Cortex of kidney (tissue), 1 donor: ENCODE measurements at places on chromosomes 6 and 20.

DNA sequence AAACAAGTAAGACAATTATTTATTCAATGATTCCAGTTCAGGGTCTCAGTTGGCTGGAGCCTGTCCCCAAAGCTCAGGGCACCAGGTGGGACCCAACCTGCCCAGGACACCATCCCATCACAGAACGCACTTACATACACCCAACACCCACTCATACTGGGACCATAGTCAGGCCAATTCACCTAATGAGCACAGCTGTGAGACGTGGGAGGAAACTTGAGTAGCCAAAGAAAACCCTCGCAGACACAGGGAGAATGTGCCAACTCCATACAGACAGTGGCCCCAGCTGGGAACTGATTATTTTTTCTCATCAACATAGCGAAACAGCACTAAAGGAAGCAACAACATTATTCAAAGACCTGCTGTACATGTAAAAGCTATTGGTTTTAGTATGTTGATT, 58.6 kb upstream of the DOK5 start:
- no peak for DNase-seq

- no peak for DNase-seq
Observed at GRCh38 chr6:34102696-34103095, 43.2 kb downstream of the GRM4 start.

GRCh38 chr6:154390034-154390433, 33.4 kb upstream of the IPCEF1 start:
- no peak for DNase-seq

DNA sequence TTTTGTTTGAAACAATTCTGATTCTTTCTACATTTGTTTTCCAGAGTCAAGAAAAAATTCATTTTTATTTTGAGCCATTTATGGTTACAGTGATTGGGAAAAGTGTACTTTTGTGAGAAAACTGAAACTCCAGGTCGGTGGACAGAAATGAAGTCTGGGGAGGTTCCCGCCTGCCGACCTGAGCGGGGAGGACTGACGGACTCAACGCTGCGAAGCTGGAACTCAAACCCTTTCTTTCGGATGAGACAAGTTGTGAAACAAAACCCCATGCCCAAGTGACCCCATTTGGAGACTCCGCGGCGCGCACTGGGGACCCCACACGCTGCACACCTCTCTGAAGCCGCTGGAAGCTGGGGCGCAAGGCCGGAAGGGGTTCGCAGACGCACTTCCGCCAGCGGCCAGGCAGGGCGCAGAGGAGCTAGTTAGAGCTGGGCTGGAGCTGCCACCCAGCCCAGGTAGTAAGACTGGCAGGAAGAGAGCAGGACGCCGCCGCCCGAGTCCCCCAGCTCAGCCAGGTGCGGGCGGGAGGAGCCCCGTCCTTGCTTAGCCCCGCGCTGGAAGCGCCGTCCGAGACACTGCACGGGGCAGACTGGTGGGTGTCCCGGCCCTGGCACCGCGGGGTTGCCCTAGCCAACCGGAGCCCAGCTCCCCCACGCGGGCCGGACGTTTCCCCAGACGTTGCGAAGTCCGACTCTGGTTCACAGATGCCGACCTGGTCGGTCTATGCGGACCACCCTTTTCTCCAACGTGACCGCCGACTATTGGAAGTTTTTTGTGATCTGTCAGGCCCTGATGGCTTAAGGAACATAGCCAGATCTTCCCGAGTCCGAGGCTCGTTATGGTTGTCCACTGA, 19.8 kb upstream of the ZSCAN16 start:
- DNase-seq = no peak

DNA sequence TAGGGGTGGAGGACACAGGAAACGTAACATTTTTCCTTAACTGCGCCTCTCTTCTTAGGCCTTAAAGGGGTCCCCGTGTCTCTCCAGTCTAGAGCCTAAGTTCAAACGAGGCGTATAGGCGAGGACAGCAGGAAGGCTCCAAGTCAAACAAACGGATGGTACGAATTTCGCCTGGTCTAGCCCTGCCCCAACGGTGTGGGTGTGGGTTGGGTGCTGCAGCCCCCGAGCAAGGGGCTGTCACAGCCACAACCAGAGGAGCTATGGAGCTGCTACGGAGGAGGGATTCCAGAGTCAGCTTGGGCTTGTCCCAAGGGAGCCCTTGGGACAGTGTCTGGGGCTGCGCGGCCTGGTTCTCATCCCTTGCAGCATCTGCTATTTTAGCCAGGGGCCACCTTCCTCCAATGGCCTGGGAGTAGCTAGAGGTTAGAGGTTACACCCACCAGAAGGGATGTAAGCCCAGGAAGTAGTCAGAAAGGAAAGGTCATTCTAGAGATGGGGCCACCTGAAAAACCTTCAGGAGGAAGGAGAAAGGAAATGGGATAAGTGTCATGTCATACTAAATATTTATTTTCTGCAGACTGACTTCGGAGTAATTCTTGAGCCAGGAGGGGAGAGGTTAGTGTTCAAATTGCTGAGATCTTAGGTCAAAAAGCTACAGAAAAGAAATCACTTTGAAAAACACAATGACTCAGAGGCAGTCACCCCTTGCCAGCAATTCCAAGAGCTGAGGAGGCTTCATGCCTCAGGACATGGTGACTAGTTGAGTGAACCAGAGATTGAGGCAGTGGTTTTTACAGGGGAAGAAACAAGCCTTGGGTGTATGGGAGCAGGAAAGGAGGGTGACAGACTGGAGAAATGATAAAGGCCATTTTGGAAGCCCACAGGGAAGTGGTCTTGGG, 21.7 kb downstream of the VPS52 start:
- DNase-seq = no peak

- no peak for DNase-seq
Observed at GRCh38 chr6:137277971-137278637, 58.9 kb upstream of the IFNGR1 start.

DNA sequence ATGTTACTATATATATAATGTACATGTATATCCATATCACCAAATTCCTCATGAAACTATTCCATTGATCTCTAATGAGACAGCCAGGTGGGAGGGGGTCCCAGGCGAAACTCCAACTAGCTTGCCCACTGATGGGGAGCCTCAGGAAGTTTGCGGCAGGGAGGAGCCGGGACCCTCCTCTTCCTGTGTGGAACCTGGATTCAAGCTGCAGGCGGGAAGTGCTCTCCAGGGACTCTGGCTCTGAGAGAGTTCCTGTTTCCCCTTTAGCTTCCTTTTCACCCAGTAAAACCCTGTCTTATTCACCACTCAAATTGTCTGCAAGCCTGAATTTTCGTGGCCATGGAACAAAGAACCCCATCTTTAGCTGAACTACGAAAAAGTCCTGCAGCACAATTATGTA, 152.2 kb downstream of the OPN5 start:
- DNase-seq = no peak

GRCh38 chr6:132998418-132998817, 184.0 kb downstream of the RPS12 start:
- no peak for DNase-seq

DNA sequence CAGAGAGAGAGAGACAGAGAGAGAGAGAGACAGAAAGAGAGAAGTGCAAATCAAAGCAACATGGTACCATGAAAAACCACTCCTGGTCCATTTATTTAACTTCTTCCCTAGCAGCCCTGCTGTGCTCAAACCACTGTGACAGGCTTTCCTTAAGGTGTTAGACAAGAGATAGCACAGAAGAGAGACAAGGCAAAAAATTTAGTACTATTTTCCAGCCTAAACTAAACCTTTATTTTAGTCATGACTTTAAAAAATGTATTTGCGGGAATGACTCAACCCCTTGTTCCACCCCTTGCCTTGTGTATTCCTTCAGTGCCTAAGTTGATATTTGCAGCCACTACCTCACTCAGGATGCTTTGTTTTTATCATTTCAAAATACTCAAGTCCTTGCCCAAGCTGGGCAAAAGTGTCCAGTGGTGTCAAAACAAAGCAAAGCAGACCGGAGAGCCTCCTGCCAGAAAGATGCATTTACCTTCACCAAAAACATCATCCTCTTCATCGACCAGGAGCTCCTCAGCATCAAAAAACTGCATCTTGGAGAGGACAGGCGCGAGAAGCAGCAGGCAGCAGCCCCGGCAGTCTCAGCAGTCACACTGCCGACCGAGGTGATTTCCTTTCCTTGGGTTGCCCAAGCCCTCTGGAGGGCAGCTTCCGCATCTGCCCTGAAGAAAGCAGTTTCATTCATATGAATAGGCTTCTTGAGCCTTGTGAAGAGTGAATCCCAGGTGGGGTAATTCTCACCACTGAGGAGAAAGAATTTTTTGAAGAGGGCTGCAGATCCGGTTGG, at the start of gene RIPOR2:
TSS of gene RIPOR2 (minus strand) at position 595 of the 787 bp plus-strand sequence. CDS start at position 533, 62 bp downstream.
- DNase-seq = no peak

GRCh38 chr6:47360388-47360787, 50.7 kb upstream of the TNFRSF21 start:
- no peak for DNase-seq

DNA sequence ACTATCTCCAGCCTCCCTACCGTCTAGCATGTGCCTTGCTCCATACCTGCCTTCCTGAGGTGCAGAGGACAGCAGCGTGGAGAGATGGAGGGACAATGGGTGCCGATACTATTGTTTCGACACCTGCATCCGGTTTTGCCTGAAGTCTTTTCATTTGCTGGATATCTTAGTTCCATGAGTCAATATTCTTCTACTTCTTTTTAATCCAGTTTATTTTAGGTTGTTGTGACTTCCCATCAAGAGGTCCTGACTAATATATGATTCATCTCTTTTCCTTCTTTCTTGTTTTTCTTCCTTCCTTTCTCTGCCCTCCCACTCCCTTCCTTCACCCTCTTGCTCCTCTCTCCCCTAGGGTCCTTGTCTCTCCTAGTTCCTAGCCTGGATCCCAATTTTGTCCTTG, 91.4 kb downstream of the CDH26 start:
- no peak for DNase-seq

- no peak for DNase-seq
Observed at GRCh38 chr6:150201772-150202329, 59.0 kb downstream of the PPP1R14C start.

DNA sequence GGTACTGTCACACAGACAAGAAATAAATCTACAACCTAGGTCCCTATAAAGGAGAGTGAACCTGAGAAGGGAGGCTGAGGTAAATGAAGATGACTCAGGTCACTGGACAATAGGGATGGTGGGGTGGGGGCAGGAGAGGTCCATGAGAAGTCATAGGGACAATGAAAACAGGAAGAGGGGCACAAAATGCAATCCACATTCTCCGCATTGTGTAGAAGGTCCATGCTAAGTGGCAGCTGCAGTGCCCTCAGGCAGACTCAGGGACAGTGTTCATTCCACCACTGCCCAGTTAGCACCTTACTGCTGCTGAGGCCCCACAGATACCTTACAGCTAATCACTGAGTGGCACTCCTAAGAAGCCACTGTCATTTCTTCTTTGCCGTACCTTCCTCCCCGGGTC, 156.8 kb downstream of the RCAN2 start:
- DNase-seq = no peak

- no peak for DNase-seq
Observed at GRCh38 chr6:71706523-71706922, 179.8 kb upstream of the RIMS1 start.

DNA sequence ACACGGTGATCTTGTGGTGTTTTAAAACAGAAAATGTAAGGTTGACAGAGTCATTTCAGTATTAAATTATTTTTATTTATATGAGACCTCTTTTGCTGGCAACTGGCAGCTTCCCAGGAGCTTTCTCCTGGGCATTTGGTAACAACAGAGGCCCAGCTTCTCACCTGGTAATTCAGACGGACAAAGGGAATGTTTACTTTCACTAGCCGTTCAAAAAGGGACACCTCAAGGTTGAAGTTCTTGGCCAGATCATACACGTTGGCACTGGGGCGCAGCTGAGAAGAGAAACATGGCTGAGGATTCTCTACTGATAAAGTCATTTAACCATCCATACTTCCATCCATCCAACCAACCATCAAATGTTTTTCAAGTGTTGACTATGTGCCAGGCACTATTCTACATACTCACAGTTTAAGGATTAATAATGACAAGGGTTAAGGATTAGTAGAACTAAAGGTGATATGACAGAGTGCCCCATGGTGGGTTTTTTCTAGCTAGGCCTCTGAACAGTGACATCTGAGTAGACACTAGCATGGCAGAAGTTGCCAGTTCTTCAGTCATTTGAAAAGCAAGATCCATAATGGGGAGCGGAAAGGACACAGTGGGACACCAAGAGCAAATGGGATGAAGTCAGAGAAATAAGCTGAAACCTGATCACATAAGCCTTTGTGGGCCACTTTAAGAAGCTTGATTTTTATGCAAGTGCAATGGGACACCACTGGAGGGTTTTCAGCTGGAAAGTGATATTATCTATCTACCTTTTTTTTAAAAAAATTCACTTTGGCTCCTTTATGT, 25.1 kb downstream of the ZNFX1 start:
- DNase-seq = no peak

- DNase-seq = no peak
Observed at GRCh38 chr6:170438402-170438753, 114.7 kb downstream of the PSMB1 start.

DNA sequence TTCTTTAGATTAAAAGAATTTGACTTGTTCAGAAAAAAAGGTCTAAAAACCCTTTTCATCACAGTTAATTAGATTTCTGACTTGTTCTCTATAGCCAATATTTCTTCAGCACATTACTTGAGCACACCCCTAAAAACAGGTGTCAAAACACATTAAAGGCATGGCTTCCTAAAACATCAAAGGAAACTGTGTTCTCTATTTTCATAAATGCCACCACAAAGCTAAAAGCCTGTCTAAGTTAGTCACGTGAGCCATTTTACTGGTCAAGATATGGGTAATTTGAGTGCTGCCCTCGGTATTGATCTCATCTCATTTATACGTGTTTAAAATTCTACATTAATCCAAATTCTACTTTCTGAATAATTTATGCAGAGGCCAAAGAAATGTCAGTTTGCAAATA, 580.5 kb downstream of the HAO1 start:
- no peak for DNase-seq

- DNase-seq = no peak
Observed at GRCh38 chr6:95240514-95240913, 336.8 kb upstream of the MANEA start.

DNA sequence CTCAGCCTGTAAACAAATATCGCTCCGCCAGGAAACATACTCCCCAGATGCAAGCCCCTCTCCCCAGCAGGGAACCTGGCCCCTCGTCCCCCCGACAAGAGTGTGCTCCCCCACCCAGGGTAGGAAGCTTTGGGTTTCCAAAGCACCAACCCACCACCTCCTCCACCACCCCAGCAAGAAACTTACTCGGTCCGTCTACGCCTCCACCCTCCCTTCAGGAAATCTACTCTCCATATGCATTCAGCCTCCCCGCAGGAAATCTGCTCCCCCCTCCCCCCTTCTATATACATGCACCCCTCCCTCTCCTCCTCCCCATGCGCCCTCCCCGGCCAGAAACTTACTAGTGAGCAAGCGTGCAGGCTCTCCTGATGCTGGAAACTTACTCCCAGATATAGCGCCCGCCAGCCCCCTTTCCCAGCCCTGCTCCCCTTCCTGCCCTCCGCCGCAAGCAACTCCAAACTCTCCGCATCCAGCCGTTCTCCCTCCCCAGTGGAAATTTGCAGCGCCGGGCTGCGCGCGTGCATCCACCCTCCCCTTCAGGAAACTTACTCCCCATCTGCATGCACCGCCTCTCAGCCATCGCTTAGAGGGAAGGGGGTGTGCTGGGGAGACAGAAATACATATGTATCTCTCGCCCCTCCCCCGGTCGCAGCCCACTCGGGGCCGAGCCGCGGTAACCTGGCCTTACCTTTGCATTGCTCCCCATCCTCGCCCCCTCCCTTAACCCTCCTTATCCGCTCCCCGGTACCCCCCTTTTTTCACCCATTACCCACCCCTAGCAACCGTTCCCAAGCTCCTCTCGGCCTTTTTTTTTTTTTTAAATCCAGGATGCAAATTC, at the start of gene TRERF1:
TSS of gene TRERF1 (minus strand) at position 594 of the 838 bp plus-strand sequence. CDS start 182,336 bp downstream, outside the sequence.
- DNase-seq = no peak
